ENCODE measurements at places on chromosomes 16 and 17. TPM values are rescaled to one million over a fixed set of nuclear protein-coding genes. Genes with fewer than 3 reads are reported as not detected.
A peak's percentile ranks its signal among the peaks of the same experiment; 100 is the strongest.

- peaks cover 65% of the 10 kb centered on the region for H3K36me3 ChIP-seq
- H3K27ac ChIP-seq = no peak overlapping the region
- no peaks in the 10 kb centered on the region for H3K4me1 ChIP-seq
- no peak overlapping the region for H3K4me3 ChIP-seq
- no peak for DNase-seq
Observed at GRCh38 chr17:44864831-44865230, 17.1 kb downstream of the HIGD1B start.

GRCh38 chr17:4742629-4743028, 2.9 kb upstream of the CXCL16 start:
- no peak overlapping the region for H3K4me3 ChIP-seq
- no peaks in the 10 kb centered on the region for H3K36me3 ChIP-seq
- peaks cover 16% of the 10 kb centered on the region for H3K4me1 ChIP-seq
- H3K27ac ChIP-seq = no peak overlapping the region
- no peak for DNase-seq

- H3K4me3 ChIP-seq = no peak overlapping the region
- peak; percentile 24 for DNase-seq
- no peaks in the 10 kb centered on the region for H3K36me3 ChIP-seq
- no peak overlapping the region for H3K27ac ChIP-seq
- H3K27me3 ChIP-seq = no peaks in the 10 kb centered on the region
Observed at GRCh38 chr17:73595479-73595878, 48.8 kb downstream of the SDK2 start.

CCL5 gene
- total RNA-seq = not detected

ZPBP2 gene
- not detected for total RNA-seq

Measured in MCF 10A (cell line).